Stimulated activated CD8-positive, alpha-beta memory T cell treated with anti-CD3 and anti-CD28 coated beads, Interleukin-2, amount 100 ng/mL, for 48 hours (primary cell): ENCODE measurements at places on chromosomes 7 and 10.

- no peak for DNase-seq
These were observed 181.8 kb upstream of the AGK start for GRCh38 chr7:141369422-141369821.

GRCh38 chr10:74900297-74900696 lies 73.9 kb downstream of the KAT6B start:
- DNase-seq = no peak

- DNase-seq = no peak
These were observed 421.3 kb downstream of the EXOC4 start for GRCh38 chr7:133674079-133674763.

- DNase-seq = no peak
These were observed 1.8 kb upstream of the FGF8 start for GRCh38 chr10:101777619-101778145.

DNA sequence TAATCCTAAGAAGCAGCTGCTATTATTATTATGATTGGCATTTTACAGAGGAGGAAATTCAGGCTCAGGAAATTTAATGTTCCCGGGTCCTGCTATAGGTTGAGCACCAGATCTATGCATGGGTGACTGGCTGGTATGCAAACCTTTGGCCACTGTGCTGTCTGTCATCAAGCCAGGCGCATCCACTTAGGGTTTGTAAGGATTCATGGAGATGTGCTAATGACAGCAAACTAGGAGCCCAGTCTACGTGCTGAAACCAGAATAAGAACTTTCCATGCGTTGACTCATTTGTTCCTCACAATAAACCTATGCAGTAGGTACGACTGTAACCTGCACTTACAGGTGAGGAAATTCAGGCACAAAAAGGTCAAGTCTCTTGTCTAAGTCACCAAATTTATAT lies 64.5 kb upstream of the ZMIZ1 start:
- no peak for DNase-seq

DNA sequence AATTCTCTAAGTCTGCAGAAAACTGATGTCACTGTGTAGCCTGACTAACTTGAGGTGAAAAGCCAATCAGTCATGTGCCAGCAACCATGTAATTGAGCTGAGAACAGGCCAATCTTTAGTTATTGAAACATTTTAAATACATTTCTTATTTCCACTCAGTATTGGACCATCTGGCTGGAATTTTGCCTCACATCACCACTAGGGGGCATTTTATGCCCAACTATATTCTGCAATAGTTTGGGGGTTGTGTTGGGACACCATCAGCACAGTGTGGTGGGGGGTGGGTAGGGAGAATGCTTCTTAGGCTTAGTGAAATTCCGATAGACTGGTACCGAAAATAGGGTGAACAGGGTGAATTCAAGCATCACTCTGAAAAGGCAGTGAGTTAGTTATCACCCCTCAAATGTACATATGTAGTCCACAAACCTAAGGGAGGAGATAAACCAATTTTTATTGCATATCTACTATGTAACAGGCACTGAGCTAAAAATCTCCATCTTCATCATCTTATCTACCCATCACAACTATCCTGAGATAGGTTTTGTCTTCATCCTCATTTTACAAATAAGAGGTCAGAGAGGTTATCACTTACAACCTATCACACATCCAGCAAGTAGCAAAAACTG lies 17.8 kb downstream of the NPSR1 start:
- no peak for DNase-seq

DNA sequence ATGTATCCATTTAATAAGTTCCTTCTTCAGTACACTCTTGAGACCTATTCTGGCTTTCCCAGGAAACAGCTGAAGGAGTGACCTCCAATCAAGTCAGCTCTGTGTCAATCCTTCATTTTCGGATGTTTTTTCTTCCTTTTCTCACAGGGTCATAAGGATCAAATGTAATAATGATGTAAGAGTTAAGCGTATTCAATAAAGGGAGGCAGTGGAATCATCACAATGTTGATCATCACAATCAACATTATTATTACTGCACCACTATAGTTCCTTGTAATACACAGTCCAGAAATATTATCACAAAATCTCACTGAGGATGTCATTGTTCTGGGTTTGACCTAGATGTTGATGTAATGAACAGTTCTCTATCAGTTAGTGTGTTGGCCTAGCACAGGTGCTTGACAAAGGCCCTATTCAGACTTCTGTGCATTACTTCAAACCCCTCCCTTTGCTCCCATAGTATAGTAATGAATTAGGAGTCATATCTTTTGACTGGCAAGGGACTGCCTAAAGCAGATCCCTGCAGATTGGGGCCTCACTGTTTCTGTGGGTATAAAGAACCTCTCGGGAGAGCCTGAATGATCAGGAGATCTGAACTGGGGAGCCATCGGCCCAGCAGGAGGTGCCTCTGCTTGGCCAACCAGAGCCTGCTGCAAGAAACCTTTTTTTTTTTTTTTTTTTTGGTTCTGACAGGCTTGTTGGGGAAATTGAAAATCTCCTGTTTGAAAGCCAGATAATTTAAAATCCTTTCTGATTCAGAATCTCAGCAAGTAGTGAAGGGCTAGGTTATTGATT lies 100.6 kb downstream of the KAT6B start:
- DNase-seq = no peak

DNA sequence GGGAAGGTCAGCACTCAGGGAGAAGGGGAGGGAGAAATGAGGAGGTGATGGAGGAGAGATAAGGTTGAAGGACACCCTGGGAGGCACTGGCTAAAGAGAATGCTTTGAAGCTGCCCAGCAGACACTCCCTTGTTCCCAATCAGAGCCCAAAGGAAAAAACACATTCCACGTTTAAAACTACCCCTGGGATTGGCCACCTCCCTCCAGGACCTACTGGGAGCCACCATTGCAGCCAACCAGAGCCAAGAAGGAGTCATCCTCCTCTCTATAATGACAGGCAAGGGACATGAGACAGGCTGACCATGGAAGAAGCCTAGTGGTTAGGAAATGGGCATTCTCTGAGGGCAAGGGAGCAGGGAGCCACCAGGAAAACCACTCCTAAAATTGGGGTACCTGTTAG lies 43.8 kb downstream of the MYO1G start:
- no peak for DNase-seq

DNA sequence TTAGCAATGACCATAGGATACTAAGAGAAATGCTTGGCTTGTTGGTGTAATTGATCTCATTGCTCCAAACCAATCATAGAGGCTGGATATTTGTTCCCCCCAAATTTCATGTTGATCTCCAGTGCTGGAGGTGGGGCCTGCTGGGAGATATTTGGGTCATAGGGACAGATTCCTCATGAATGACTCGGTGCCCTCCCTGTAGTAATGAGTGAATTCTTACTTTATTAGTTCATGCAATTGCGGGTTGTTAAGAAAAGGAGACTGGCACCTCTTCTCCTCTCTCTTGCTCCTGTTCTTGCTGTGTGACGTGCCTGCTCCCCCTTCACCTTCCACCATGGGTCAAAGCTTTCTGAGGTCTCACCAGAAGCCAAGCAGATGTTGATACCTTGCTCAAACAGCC lies 630.1 kb downstream of the CALN1 start:
- no peak for DNase-seq

DNA sequence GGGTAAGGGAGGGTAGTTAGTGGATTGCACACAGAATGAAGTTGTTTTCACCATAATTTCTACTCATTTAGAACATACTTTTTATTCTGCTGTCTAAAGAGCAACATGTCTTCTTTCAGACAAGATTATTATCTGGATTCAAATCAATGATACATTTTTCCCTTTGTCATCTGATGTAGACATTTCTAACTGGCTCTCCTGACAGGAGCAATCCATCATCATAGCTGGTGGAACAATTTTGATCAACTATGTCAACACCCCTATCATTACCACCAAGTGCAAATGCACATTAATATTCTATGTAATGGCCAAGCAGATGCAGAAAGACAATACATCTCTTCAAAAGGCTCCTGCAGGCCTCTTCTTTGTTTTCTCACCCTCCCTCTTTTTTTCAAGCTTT lies 672.9 kb upstream of the LRRTM3 start:
- DNase-seq = no peak

GRCh38 chr7:114956702-114957101 lies 34.8 kb downstream of the MDFIC start:
- DNase-seq = no peak

DNA sequence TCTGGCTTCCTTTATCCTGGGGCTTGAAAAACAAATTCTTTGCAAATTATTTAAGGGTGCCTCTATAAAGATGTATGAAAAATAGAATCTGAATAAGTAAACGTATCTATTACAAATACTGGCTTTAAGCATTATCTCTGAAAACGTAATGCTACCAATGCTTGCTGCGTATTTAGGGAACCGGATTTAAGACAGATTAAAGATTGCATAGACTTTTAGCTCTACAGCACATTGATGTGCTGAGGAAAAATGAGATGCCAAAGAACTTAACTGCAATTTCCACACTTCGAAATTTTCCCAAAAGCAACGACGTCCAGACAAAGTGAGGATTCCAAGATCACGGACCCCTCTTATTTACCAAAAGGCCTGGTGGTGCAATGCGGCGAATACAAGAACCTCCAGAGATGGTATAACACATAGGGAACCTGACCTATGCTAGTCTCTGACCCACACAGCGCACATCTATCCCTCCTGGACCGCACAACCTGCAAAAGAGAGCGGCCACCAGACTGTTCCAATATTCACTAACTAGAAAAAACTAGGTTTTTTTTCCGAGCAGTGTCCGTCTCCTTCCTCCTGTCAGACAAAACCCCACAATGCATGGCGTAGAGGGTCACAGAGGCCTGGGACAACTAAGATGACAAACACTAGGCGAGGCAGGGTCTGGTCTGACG lies 34.3 kb upstream of the PHF14 start:
- DNase-seq = peak; percentile 5

- no peak for DNase-seq
These were observed 184.9 kb downstream of the EMX2 start for GRCh38 chr10:117727421-117727820.

GRCh38 chr7:36456138-36456537 lies 66.5 kb downstream of the ANLN start:
- no peak for DNase-seq

GRCh38 chr10:17412323-17412722 lies 42.1 kb downstream of the ST8SIA6 start:
- DNase-seq = no peak

DNA sequence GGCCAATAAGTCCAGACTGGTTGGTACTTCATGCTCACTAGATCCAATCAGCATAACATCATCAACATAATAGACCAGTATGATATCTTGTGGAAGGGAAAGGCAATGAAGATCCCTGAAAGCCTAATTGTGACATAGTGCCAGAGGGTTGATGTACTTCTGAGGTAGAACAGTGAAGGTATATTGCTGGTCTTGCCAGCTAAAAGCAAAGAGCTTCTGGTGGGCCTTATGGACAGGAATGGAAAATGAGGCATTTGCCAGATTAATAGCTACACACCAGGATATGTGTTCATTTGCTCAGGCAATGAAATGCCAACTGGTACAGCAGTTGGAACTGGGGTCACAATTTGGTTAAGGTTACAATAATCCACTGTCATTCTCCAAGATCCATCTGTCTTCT lies 156.4 kb downstream of the HTR7 start:
- DNase-seq = no peak

GRCh38 chr10:62512732-62513475 lies 138.7 kb downstream of the ZNF365 start:
- DNase-seq = no peak

DNA sequence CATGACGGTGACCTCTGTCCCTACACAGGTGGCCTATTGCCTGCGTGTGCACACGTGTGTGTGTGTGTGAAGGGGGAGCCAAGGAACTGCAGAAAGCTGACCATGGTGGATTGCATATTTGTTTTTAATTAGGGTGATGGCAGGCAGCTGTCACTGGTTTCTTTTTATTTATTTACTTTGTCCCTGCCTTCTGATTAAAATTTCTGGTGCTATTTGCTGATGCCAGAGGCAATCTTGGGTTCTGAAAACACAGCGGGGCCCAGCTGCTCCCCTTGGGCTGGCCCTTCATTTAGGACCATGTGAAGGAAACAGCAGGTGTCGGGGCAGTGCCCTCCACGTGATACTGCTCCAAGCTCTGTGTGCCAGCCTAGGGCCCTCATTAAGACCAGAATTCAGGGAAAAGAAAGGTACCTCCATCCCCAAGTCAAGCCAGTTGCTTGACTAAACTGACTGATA lies 71.3 kb upstream of the PODXL start:
- no peak for DNase-seq

GRCh38 chr10:31659665-31660064 lies 269.0 kb downstream of the ARHGAP12 start:
- no peak for DNase-seq

GRCh38 chr10:70913893-70914240 lies 25.5 kb upstream of the PCBD1 start:
- DNase-seq = no peak

DNA sequence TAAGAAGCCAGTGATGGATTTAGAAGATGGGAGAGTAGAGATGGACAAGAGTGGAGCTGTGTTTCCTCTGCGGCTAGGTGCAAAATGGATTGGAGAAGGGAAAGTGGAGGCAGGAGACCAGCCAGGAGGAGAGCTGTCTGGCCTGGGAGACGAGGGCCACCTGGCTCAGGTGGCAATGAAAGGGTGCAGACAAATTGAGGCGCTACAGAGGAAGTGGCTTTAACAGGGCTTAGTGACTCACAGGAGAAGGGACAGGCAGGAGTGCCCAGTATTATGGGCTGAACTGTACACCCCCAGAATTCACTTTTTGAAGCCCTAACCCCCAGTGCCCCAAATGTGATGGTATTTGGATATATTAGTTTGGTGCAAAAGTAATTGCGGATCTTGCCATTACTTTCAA lies 65.6 kb upstream of the DUSP5 start:
- DNase-seq = no peak

DNA sequence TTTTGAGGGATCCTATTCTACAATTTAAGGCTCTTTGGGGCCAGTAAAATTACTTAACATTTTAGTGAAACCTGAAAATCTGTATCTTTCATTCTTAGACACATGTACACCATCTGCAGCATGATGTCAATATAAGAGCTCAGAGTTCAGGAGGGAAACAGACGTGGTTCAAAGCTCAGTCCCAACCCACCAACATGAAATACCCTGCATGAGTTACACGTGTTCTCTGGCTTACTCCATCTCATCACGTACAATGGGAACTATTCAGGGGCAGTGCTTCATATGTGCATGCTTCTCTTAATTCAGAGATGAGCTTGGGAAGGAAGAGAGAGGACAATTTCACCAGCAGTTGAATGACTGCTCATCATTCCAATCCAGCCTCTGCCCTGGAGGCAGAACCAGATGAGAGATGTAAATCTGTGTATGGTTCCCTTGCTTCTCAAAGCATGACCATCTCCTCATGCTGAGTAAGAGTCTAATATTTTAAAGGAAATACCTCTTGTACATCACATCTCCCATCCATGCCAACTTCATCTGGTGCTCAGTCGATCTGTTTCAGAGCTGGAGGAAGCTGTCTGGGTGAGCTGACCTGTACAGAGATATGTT lies 29.0 kb upstream of the ADAM12 start:
- no peak for DNase-seq

- no peak for DNase-seq
These were observed 233.9 kb upstream of the AOAH start for GRCh38 chr7:36958111-36958733.

- no peak for DNase-seq
These were observed 273.3 kb upstream of the LRGUK start for GRCh38 chr7:133853706-133854276.
